Activated naive CD4-positive, alpha-beta T cell (primary cell): ENCODE measurements at places on chromosomes 12 and 14.

- DNase-seq, result no peak
Measured at GRCh38 chr12:66620026-66620425, 58.9 kb downstream of the GRIP1 start.

DNA sequence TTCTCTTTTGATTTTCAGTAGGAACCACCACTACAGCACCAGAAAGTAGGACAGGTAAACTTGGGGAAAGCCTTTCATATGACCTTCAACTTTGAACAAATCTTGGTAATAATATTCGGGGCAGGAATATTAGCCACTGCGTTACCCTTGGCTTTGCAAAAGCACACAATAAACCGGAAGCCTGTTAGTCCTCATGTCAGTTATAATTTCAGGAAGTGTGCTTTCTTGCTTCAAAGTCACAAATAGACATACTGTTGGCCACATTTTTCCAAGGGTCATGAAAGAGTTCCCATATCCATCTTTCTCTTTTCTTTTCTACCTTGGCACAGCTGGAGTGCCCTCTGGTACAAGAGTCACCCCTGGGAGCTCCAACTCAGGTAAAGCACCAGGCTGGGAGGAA lies 167.2 kb upstream of the CNTN1 start:
- DNase-seq, result no peak

DNA sequence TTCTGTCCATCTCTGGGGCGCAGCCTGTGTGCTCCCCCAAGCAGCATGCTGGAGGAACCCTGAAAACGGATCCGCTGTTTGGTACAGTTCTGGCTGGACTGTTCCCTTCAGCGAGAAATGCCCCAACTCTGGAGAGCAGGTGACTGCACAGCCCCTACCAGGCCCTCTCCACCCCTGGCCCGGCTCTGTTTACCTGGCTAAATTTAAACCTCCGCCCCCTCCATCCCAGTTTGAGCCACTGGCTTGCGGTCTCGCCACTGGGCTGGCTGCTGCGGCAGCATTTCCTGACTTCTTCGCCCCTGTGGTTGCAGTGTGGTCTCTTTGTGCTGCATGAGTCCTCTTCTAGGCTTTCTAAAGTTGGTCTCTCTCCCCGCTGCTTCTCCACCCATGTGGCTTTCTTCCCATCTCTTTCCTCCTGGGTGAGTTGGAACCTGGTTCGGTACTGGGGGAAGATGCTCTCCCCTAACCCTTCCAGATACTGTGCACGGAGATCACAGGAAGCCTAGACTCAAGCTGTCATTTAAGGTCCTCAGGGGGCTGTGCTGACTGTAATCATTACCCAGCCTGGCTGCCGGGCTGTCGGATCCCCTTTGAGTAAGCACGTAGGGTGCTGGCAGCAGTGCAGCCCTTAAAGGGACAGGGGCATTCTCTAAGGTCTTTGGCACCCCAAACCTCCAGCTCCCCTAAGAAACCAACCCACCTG lies 60.6 kb downstream of the FBXL14 start:
- no peak for DNase-seq

DNA sequence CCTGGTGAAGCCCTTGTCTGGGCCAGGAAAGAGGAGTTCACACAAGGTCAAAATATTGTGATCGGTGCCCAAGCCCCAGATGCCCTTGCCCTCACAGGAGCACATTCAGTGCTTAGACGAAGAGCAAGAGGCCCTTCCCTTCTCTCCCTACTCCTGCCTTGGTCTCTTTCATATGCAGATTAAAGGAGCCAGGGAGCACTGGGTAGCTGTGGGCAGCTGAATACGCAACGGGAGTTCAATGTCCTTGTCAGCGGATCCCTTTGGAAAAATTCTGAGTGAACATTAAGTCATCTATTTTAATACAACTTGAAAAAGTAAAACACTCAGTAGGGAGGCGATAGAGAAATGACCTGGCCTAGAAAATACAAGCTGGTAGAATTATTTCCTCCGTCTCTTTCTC lies 1489.4 kb downstream of the AACS start:
- no peak for DNase-seq

DNA sequence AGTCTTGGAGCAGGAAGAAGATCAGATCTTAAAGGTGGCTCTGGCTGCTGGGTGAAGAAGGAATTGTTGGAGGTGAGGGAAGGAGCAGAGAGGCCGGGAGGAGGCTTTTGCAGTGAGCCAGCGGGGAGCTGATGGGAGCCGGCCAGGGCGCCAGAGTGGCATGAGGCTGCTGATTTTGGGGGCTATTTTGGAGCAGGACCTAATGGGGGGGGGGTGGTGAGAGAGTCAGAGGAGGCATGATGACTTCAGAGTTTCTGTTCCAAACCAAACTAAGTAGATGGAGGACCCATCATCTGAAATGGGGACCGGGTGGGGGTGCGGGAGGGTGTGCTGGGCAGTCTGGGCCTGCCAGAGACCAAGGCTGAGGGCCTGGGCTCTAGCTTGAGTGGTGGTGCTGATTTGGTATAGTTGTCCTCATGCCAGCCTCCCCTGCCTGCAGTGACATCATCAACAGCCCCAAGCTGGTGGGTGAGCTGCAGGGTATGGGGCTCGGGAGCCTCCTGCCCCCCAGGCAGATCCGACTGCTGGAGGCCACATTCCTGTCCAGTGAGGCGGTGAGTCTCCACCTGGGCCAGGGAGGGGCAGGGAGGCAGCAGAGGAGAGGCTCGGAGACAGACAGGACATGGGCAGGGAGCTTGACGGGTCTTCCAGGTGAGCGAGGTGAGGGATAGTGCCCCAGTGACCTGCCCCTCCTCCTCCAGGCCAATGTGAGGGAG lies 6.2 kb downstream of the TNFAIP2 start:
- no peak for DNase-seq

GRCh38 chr14:51727526-51727925 lies 75.8 kb downstream of the FRMD6 start:
- DNase-seq, result no peak

GRCh38 chr12:23349564-23349963 lies 599.9 kb downstream of the SOX5 start:
- no peak for DNase-seq

DNA sequence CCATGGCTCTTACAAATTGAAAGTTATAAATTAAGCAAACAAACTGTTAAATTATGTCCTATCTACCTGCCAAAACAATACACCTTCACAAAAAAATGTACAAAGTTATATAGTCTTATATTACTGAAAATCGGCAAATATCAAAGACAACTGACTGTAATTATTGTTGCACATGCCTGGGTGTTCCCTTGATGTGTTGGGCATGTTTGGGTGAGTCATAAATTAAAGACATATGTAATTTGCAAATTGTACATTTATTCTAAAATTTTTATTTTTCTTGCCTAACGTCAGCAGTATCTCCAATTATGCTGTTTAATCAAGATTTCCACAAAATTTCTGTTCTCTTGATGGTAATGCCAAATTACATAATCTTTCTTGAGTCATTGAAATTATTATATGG lies 22.0 kb upstream of the SEL1L start:
- no peak for DNase-seq

DNA sequence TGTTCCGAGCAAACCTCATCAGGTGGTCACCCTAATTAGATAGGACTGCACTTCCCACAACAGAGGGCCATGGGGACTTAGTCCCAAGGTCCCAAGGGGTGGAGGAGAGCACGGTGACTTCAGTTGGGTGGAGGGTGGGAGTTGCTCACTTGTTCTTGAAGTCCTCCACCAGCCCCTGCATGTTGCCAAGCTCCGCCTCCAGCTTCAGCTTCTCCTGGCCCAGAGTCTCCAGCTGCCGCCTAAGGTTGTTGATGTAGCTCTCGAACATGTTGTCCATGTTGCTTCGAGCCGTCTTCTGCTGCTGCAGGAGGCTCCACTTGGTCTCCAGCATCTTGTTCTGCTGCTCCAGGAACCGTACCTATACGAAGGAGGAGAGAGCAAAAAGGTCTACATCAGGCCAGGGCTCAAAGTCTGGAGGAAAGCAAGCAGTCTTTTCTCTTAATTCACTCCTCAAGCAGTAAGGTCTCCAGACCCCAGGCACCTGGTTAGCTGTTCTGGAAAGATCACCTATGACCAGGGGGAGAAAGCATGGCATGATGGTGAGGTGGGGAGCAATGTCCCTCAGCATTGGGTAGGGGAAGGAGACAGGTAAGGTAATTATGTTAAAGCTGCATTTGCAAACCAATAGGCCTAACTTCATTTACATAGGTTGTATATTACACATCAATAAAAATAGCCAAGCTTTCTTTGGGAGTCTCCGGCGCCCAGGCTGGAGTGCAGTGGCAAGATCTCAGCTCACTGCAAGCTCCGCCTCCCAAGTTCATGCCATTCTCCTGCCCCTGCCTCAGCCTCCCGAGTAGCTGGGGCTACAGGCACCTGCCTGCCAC lies 2.9 kb downstream of the KRT8 start:
- no peak for DNase-seq

- DNase-seq, result no peak
Measured at GRCh38 chr12:11917501-11917900, 153.2 kb upstream of the BCL2L14 start.
